Astrocyte (in vitro differentiated cells and primary cell): ENCODE measurements at places on chromosomes 1 and 21. TPM values are rescaled to one million over a fixed set of nuclear protein-coding genes. Genes with fewer than 3 reads are reported as not detected.

GRCh38 chr1:6414443-6414844 lies 5.3 kb downstream of the HES2 start:
- peaks cover 42% of the 10 kb centered on the region for H3K27me3 ChIP-seq
- DNase-seq: peak; percentile 32
- H3K4me3 ChIP-seq: no peak overlapping the region
- H3K4me1 ChIP-seq: peaks cover 13% of the 10 kb centered on the region

Gene PHF13
- total RNA-seq: 23.7 and 24.7 TPM in 2 replicates

Gene ITGB2
- total RNA-seq: 0.61 TPM in 1 of 2 replicates, not detected in the other

Gene ETV3L
- not detected in 2 replicates for total RNA-seq

Gene TNFRSF9
- 2.8 and 3.4 TPM in 2 replicates for total RNA-seq

Gene NOL9
- 24.0 and 26.8 TPM in 2 replicates for total RNA-seq

DNA sequence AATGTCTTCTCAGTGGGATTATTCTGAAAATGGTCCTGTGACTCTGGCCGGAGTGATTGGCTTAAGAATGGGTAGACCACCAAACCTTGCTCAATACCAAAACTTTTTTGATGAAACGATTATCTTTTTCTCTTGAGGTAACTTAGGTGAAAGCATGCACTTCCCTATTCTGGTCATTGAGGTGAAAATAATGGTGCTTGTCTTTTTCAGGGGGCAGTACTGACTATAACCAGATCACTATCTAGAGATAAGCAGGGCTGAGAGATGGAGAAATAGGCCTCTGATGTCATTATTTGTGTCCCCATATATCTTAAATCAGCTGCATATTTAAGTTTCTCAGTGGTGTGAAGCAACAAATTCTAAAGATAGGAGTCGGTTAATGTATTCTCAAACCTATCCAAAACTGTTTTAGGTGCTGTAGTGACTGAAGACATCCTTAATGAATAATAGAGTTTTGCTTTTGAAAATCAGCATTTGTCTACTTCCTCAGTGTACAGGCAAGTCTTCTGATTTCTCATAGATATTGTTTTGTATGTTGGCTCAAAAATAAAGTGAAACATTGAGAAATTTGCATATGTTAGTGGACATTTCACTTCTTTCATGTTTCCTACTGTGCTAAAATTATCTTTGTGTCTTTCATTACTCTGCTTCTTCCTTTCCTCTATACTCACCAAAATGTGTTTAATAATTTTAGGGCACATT lies 735.3 kb upstream of the ADGRL4 start:
- DNase-seq: no peak
- no peaks in the 10 kb centered on the region for H3K4me1 ChIP-seq
- H3K27ac ChIP-seq: no peak overlapping the region
- no peaks in the 10 kb centered on the region for H3K27me3 ChIP-seq
- no peak overlapping the region for H3K4me3 ChIP-seq

DNA sequence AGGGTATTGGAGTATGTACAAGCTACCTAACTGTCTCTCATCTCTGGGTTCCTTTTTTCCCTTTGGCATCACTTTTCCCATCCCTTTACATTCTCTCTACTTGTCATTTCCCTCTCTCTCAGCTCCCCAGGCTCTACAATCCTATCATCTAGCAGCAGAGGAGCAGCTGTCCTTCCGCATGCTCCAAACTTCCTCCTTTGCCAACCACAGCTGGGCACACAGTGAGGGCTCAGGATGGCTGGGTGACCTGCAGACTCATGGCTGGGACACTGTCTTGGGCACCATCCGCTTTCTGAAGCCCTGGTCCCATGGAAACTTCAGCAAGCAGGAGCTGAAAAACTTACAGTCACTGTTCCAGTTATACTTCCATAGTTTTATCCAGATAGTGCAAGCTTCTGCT lies 561 bp downstream of the CD1E start:
- DNase-seq: no peak
- H3K4me3 ChIP-seq: no peak overlapping the region
- no peaks in the 10 kb centered on the region for H3K27me3 ChIP-seq
- H3K27ac ChIP-seq: no peak overlapping the region
- no peaks in the 10 kb centered on the region for H3K4me1 ChIP-seq

- H3K4me1 ChIP-seq: peaks cover 20% of the 10 kb centered on the region
- peak; percentile 67 for DNase-seq
- no peaks in the 10 kb centered on the region for H3K36me3 ChIP-seq
- no peak overlapping the region for H3K27ac ChIP-seq
- H3K4me3 ChIP-seq: no peak overlapping the region
Observed at GRCh38 chr1:116538544-116538943, 32.3 kb downstream of the CD58 start.

Gene AMPD1
- not detected in 2 replicates for total RNA-seq

DNA sequence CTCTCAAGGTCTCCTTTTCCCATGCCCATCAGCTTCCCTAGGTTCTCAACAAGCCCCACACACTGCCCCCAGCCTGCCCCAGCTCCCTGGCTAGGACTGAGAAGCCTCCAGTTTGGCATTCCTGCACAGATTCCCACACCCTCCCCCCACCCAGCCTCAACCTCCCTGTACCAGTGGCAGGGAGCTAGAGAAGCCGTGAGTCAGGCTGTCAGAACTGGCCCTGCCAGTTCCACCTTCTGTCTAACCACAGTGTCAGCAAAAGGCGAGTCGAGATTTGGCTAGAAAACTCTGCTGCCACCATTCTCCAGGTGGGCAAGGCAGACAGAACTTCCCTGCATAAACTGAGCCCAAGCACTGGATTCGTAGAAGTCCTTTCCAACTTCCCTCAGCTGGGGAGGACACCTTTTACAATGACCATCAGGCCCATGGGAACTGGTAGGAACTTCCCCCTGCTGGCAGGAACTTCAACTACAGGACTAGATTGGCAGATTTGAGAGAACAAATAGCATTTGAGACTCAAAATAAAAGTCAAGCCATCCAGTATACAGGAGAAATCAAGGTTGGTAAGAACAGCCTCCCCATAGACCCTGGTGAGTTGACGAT lies 31.0 kb downstream of the TNNT2 start:
- H3K36me3 ChIP-seq: no peaks in the 10 kb centered on the region
- H3K27ac ChIP-seq: no peak overlapping the region
- no peaks in the 10 kb centered on the region for H3K4me1 ChIP-seq
- DNase-seq: peak; percentile 27

GRCh38 chr1:109944541-109944940 lies 33.9 kb downstream of the CSF1 start:
- no peaks in the 10 kb centered on the region for H3K36me3 ChIP-seq
- no peak overlapping the region for H3K4me3 ChIP-seq
- H3K27me3 ChIP-seq: no peaks in the 10 kb centered on the region

Gene CYP4X1
- total RNA-seq: 0.24 TPM in 1 of 2 replicates, not detected in the other

Gene IFFO2
- 34.2 and 39.6 TPM in 2 replicates for total RNA-seq

Gene KCNJ6
- 2.0 and 2.6 TPM in 2 replicates for total RNA-seq

- peak overlapping the region; percentile 78 for H3K27ac ChIP-seq
- peak overlapping the region; percentile 73 for H3K4me3 ChIP-seq
- H3K4me1 ChIP-seq: peaks cover 13% of the 10 kb centered on the region
Observed at GRCh38 chr1:155910621-155911121, 478 bp downstream of the RIT1 start.

- DNase-seq: peak; percentile 57
- H3K4me1 ChIP-seq: no peaks in the 10 kb centered on the region
- no peak overlapping the region for H3K27ac ChIP-seq
- no peaks in the 10 kb centered on the region for H3K36me3 ChIP-seq
Observed at GRCh38 chr1:197065559-197065958, 1.5 kb downstream of the F13B start.

DNA sequence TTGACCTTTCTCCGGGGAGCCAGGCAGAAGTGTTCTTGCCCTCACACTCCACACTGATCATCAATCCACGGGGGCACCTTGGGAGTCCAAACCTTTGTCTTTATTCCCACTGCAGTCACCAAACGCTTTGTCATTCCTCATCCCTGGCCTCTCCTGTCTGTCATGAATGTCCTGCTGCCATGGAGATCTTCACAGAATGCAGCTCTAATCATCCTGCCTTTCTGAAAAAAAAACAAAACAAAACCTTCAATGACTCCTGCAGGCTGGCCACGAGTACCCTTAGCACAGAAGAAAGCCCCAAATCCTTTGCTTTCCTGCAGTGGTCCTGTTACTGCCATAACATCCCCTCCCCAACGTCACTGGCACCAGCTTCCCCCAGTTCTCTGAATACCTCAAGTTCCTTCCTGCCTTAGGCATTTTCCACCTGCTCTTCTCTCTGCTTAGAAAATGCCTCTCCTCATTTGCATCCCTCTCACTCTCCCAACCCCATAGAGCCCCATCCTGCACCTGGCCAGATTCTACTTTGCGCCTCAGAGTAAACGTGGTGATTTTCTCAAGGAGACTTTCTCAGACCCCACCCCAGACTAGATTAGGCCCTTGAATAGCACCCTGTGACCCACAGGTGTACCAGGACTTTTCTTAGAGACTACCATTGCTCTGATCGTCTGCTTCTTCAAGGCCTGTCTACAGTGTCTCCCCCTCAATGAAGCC lies 131.2 kb downstream of the AK5 start:
- peaks cover 6% of the 10 kb centered on the region for H3K4me1 ChIP-seq
- H3K27me3 ChIP-seq: no peaks in the 10 kb centered on the region
- no peak overlapping the region for H3K27ac ChIP-seq
- DNase-seq: no peak

GRCh38 chr1:50959303-50959912 lies 659 bp downstream of the FAF1 start:
- peaks cover 11% of the 10 kb centered on the region for H3K4me1 ChIP-seq
- peak overlapping the region; percentile 82 for H3K4me3 ChIP-seq
- DNase-seq: peak; percentile 45
- peak overlapping the region; percentile 36 for H3K27ac ChIP-seq
- H3K36me3 ChIP-seq: no peaks in the 10 kb centered on the region

Gene PIK3R3
- total RNA-seq: 55.5 and 68.4 TPM in 2 replicates

DNA sequence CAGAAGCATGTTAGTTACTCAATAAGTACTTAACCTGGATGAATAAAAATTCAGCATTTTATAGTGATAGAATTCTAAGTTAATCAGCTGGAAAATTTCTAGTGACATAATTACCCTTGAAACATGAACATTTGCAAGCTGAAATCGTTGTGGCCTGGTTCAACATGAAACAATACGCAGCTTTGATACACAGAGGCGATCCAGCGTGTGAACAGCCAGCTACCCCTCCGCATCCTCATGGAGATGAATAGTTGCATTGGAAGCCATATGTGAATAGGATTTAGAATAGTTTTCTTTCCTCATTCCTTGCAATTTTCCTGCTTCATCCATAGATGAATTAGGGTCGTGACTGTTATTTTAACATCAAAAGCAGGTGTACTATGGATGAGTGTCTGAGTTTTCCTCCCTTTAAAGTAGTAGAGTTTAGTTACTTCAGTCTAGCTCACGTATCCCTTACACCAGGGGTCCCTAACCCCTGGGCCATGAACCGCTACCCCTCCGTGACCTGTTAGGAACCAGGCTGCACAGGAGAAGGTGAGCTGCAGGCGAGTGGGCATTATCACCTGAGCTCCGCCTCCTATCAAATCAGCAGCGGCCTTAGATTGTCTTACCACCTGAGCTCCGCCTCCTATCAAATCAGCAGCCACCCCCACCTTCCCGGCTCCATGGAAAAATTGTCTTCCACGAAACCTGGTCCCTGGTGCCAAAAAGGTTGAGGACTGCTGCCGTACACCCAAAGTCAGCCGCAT lies 6.2 kb upstream of the TARBP1 start:
- no peak for DNase-seq
- H3K4me1 ChIP-seq: no peaks in the 10 kb centered on the region
- no peak overlapping the region for H3K27ac ChIP-seq
- H3K27me3 ChIP-seq: no peaks in the 10 kb centered on the region
- H3K4me3 ChIP-seq: no peak overlapping the region

Gene SLC30A7
- 56.6 and 60.0 TPM in 2 replicates for total RNA-seq

DNA sequence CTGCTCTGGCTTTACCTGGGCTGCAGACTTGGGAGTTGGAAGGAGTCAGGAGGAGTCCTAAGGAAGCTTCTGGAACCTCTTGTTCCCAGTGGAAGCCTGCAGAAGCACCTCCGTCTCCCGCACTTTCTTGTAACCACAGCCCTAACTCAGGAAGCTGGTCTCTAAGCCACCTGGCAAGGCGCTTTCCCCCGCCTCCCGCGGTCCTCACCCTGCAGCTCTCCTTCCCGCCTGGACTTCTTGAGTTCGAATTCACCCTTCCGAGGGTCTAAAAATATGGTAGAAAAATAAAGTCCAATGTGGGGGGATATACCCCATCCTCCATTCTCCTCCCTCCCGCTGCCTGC lies 15.1 kb downstream of the PAX7 start:
- no peaks in the 10 kb centered on the region for H3K4me1 ChIP-seq
- H3K4me3 ChIP-seq: no peak overlapping the region
- no peak for DNase-seq
- no peak overlapping the region for H3K27ac ChIP-seq
- H3K36me3 ChIP-seq: no peaks in the 10 kb centered on the region

GRCh38 chr1:63746129-63746864 lies 27.5 kb upstream of the ROR1 start:
- H3K4me1 ChIP-seq: peaks cover 20% of the 10 kb centered on the region
- H3K4me3 ChIP-seq: no peak overlapping the region
- H3K27ac ChIP-seq: peak overlapping the region; percentile 90
- peak; percentile 96 for DNase-seq
- no peaks in the 10 kb centered on the region for H3K27me3 ChIP-seq
- no peaks in the 10 kb centered on the region for H3K36me3 ChIP-seq

DNA sequence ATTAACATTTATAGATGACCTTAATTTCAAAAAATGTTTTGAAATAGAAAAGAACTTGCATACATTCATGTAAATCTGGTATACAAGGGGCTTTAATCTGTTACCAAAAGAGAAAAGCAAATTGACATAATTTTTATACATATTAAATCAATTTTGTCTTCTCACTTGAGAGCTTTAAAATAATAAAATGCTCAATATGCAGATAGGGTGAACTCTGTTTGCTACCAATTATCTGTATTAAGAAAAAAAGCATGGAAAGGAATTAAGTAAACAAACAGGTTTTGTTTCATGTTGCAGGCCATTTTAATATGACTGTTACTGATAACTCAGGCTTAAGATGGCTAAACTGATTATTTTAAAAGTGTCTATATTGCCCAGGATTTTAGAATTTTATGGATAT lies 6.0 kb upstream of the TSHB start:
- no peak overlapping the region for H3K4me3 ChIP-seq
- no peaks in the 10 kb centered on the region for H3K36me3 ChIP-seq
- H3K27ac ChIP-seq: no peak overlapping the region
- no peak for DNase-seq
- H3K27me3 ChIP-seq: peaks cover 2% of the 10 kb centered on the region

- no peak overlapping the region for H3K27ac ChIP-seq
- H3K4me1 ChIP-seq: no peaks in the 10 kb centered on the region
- no peaks in the 10 kb centered on the region for H3K36me3 ChIP-seq
- no peak for DNase-seq
- no peak overlapping the region for H3K4me3 ChIP-seq
- no peaks in the 10 kb centered on the region for H3K27me3 ChIP-seq
Observed at GRCh38 chr1:116330342-116330652, 42.7 kb upstream of the ATP1A1 start.

GRCh38 chr1:7460807-7461206 lies 310.3 kb upstream of the VAMP3 start:
- H3K36me3 ChIP-seq: no peaks in the 10 kb centered on the region
- DNase-seq: no peak
- H3K4me3 ChIP-seq: no peak overlapping the region
- H3K27ac ChIP-seq: no peak overlapping the region
- H3K27me3 ChIP-seq: no peaks in the 10 kb centered on the region

- no peak for DNase-seq
- no peak overlapping the region for H3K4me3 ChIP-seq
- no peaks in the 10 kb centered on the region for H3K27me3 ChIP-seq
- no peaks in the 10 kb centered on the region for H3K4me1 ChIP-seq
Observed at GRCh38 chr21:27528697-27529096, 561.8 kb upstream of the ADAMTS5 start.

- H3K4me1 ChIP-seq: peaks cover 19% of the 10 kb centered on the region
- H3K36me3 ChIP-seq: no peaks in the 10 kb centered on the region
- H3K27me3 ChIP-seq: no peaks in the 10 kb centered on the region
Observed at GRCh38 chr21:34076835-34077234, 3.5 kb downstream of the MRPS6 start.
